Mesendoderm (in vitro differentiated cells): ENCODE measurements at places on chromosomes 4 and X.
A peak's percentile ranks its signal among the peaks of the same experiment; 100 is the strongest.

DNA sequence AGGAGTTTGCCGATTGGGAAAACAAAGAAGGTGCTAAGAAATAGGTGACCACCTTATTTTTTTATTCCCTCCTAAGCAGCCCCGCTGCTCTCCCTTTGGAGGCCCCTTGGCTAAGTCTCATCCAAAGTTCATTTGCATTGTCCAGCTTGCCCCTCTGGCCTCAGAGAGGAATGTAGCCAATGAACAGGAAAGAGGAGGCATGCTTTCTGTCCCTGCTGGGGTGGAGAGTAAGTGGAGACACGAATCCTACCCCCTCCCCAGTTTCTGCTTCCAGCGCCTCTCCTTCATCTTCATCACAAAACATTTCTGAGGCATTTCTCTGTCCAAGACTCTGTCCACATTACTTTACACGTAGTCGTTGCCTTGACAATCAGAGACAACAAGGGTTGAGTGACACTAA, 38.7 kb downstream of the NLGN3 start:
- H3K36me3 ChIP-seq, result no peaks in the 10 kb centered on the region
- H3K27ac ChIP-seq, result peak overlapping the region; percentile 68
- peaks cover 4% of the 10 kb centered on the region for H3K4me1 ChIP-seq

- no peak overlapping the region for H3K27ac ChIP-seq
- H3K27me3 ChIP-seq, result no peaks in the 10 kb centered on the region
- DNase-seq, result no peak
- no peak overlapping the region for H3K4me3 ChIP-seq
- no peaks in the 10 kb centered on the region for H3K36me3 ChIP-seq
Observed at GRCh38 chr4:180054291-180054690, 2188.9 kb upstream of the TENM3 start.

DNA sequence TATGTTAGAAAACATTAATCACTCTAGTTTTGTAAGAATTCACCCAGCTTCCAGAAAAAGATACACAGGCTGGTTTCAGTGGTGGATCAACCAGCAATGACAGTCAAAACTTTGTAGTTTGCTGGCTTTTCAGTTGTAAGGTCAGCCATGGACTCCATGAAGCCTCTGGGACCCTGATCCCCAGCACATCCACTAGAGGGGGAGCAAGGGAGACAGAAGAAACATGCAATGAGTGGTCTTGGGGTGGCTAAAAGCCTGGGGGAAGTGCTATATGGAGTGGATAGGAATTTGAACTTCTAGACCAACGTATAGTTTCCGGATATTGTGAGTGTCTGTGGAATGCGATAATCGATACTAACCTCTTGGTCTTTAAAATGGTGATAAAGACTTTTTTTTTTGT, 72.7 kb downstream of the AFF2 start:
- H3K27me3 ChIP-seq, result no peaks in the 10 kb centered on the region
- H3K4me1 ChIP-seq, result no peaks in the 10 kb centered on the region
- H3K4me3 ChIP-seq, result no peak overlapping the region
- peak; percentile 60 for DNase-seq
- no peaks in the 10 kb centered on the region for H3K36me3 ChIP-seq

- no peak overlapping the region for H3K4me3 ChIP-seq
- H3K27ac ChIP-seq, result no peak overlapping the region
- H3K27me3 ChIP-seq, result no peaks in the 10 kb centered on the region
- H3K36me3 ChIP-seq, result no peaks in the 10 kb centered on the region
- DNase-seq, result no peak
Observed at GRCh38 chr4:174397366-174398155, 113.8 kb downstream of the CEP44 start.

GRCh38 chrX:53003111-53003510, 44.8 kb upstream of the FAM156A start:
- DNase-seq, result no peak
- H3K4me3 ChIP-seq, result no peak overlapping the region
- H3K4me1 ChIP-seq, result no peaks in the 10 kb centered on the region

GRCh38 chr4:101784957-101785356, 5.6 kb upstream of the BANK1 start:
- H3K4me1 ChIP-seq, result no peaks in the 10 kb centered on the region
- H3K27me3 ChIP-seq, result no peaks in the 10 kb centered on the region
- DNase-seq, result no peak
- no peak overlapping the region for H3K27ac ChIP-seq

DNA sequence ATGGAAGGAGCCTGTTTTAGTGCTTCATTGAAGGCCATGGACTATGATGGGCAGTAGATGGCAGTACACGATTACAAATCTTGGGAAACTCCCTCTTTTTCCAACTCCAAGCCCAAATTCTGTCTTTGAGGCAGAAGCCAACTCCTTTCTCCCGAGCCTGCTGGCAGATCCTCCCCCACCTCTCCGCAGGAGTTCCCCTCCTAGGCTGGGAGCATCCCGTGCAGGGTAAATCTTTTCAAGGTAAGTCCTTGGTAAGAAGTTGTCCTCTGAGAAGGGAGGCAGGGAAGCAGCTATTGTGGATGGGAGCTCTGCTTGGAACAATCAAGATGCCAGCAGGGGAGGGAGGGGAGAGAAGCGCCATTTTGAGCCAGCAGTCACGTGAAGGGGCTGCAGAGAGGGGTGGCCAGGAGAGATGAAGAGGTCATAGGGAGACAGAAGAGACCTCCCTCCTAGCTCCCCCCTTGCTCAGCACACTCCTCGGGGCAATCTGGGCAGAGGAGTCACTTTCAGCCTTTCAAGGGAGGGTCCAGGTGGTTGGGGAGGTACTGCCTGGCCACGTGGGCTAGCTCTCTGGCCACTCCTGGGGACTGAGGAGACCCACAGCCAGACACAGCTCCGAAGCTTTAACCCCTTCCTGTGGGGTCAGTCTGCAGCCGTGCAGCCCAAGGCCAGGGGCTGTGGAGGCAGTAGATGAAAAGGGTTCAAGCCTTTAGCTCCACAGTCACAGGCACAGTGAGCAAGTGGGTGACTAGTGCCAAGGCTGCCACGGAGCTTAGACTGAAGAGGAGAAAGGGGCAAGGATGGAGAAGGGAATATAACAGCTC, 9.6 kb downstream of the CC2D2A start:
- H3K27ac ChIP-seq, result peak overlapping the region; percentile 33
- H3K4me1 ChIP-seq, result no peaks in the 10 kb centered on the region
- no peaks in the 10 kb centered on the region for H3K36me3 ChIP-seq

DNA sequence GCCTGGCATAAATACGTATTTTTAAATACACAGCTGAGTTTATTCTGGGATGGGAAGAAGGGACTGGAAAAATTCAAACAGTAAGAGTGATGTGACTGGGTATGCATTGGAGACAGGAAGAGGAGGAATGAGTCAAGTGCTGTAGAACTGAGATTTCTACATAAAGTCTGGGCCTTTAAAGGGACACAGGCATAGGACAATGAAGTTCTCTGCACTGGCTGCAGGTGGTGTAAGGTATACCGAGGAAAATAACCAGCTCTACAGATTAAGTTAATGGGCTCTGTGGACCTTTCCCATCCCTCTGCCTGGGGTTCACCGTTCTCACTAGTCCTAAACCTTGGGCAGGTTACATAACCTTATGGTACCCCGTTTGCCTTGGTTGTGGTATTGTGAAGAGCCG, 68.7 kb downstream of the DHX15 start:
- H3K4me3 ChIP-seq, result no peak overlapping the region
- H3K4me1 ChIP-seq, result peaks cover 9% of the 10 kb centered on the region
- peaks cover 2% of the 10 kb centered on the region for H3K36me3 ChIP-seq
- no peaks in the 10 kb centered on the region for H3K27me3 ChIP-seq
- no peak overlapping the region for H3K27ac ChIP-seq

- H3K4me3 ChIP-seq, result no peak overlapping the region
- H3K36me3 ChIP-seq, result no peaks in the 10 kb centered on the region
- H3K27me3 ChIP-seq, result no peaks in the 10 kb centered on the region
- DNase-seq, result no peak
- no peak overlapping the region for H3K27ac ChIP-seq
- no peaks in the 10 kb centered on the region for H3K4me1 ChIP-seq
Observed at GRCh38 chrX:8647176-8647575, 84.8 kb downstream of the ANOS1 start.

DNA sequence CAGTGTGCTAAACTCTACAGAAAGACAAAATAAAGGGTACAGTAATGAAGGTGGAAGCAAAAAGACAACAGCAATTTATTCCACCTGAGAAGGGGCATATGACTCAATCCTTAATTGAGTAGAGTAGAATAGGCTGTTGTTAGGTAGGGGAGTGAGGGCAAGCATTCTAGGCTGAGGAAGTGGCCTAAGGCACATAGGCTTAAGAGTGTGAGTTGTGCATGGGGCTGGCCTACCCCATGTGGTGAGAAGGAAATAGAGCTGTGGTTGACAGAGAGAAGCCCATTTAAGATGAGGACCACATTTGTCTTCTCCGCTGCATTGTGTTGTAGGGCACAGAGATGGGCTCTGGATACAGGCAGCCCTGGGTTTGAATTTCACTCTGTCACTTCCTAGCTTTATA, 3.4 kb upstream of the ZCCHC18 start:
- H3K4me3 ChIP-seq, result no peak overlapping the region
- H3K36me3 ChIP-seq, result no peaks in the 10 kb centered on the region
- no peaks in the 10 kb centered on the region for H3K27me3 ChIP-seq
- DNase-seq, result peak; percentile 35

DNA sequence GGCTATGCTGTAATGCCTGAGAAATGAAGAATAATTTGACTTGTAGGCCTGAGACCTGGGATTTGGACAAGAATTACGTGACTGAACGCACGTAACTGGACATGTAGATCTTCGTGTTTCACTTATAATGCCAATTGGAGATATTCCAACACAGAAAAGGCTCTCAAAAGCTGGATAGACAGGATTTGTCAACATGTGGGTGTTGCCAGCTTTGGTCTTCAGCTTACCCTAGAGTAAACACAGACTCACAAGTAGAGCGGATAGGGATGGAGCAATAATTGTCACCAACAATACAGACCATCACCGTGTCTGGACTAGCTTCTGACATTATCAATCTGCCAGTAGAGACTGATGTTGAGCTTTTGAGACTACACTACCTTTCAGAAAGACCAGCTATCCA, 1511.0 kb upstream of the ADGRL3 start:
- H3K4me1 ChIP-seq, result no peaks in the 10 kb centered on the region
- DNase-seq, result no peak
- no peak overlapping the region for H3K4me3 ChIP-seq
- no peaks in the 10 kb centered on the region for H3K27me3 ChIP-seq
- no peak overlapping the region for H3K27ac ChIP-seq

DNA sequence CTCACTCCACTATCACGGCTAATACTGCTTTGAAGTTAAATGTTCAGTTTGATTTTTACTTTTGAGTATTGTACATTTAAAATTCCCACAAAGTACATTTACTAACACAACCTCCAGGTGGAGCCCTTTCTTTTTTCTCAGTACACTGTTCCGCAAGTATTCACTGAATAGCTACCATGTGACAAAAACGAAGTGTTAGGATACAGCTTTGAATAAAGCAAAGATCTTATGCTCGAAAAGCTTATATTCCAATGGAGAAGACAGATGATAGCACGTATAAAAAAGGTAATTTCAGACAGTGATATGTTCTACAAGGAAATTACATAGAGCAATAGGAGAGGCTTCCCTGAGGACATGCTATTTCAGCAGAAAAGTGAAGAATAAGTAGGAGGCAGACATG, 60.7 kb upstream of the ABCG2 start:
- H3K27me3 ChIP-seq, result no peaks in the 10 kb centered on the region
- no peak overlapping the region for H3K27ac ChIP-seq
- DNase-seq, result peak; percentile 61
- no peaks in the 10 kb centered on the region for H3K36me3 ChIP-seq

- DNase-seq, result no peak
- no peak overlapping the region for H3K27ac ChIP-seq
- no peaks in the 10 kb centered on the region for H3K4me1 ChIP-seq
- no peaks in the 10 kb centered on the region for H3K27me3 ChIP-seq
Observed at GRCh38 chr4:158949099-158949498, 153.8 kb upstream of the RAPGEF2 start.

GRCh38 chrX:41721590-41721989, 2.4 kb upstream of the GPR82 start:
- H3K27me3 ChIP-seq, result no peaks in the 10 kb centered on the region
- H3K4me3 ChIP-seq, result no peak overlapping the region
- no peak for DNase-seq
- no peaks in the 10 kb centered on the region for H3K4me1 ChIP-seq

- no peaks in the 10 kb centered on the region for H3K36me3 ChIP-seq
- no peak overlapping the region for H3K27ac ChIP-seq
- no peaks in the 10 kb centered on the region for H3K27me3 ChIP-seq
- no peak for DNase-seq
- H3K4me1 ChIP-seq, result no peaks in the 10 kb centered on the region
Observed at GRCh38 chr4:100147198-100147597, 43.1 kb downstream of the DDIT4L start.

DNA sequence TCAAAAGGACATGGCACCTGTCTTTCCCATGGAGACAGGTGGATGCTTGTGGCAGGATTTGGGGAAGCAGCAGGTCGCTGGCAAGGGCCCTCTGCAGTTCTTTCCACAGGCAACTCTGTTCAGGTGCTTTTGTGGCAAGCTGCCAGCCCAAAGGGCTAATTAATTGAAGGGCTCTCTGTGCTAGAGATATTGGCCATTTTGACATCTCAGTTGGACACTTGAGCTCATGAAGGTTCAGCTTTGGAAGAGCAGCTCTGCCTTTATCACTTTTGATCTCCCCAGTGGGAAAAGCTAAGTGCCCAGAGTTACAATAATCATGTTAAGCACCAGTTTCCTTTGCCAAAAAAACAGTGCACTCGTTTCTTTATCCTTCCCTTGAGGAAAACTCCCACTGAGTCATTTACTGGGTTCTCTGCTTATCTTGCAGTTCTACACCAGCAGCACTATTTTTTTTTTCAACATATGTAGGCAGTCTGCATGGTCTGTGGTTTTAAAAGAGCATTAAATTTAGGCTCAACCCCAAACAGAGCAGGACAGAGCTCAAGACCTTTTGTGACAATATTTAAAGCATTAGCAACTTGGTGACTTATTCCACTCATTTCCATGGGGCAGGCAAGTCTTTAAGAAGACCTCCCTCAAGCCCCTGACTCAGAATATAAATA, 336.4 kb upstream of the RASGEF1B start:
- no peaks in the 10 kb centered on the region for H3K36me3 ChIP-seq
- H3K4me1 ChIP-seq, result peaks cover 2% of the 10 kb centered on the region
- H3K27ac ChIP-seq, result no peak overlapping the region
- H3K4me3 ChIP-seq, result no peak overlapping the region
- H3K27me3 ChIP-seq, result no peaks in the 10 kb centered on the region
- DNase-seq, result peak; percentile 9

DNA sequence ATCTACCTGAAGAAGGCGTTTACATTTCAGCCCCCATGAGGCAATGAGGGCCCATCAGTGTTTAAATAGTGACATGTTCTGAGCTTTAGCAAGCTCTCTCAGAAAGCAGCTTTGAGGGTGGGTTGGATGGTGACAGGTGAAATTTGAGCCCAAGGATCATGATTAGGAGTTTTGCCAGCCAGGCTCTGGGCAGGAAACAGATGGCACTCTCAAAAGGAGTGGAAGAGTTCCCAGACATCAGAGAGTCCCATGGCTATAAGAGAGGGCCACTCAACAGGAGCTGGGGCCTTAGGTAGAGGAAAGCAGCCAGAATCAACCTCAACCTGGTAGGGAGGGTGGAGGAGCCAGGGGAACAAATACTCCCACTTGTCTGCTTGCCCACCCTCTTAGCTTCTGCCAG, 499.8 kb downstream of the MID1IP1 start:
- no peaks in the 10 kb centered on the region for H3K27me3 ChIP-seq
- no peak overlapping the region for H3K4me3 ChIP-seq
- H3K36me3 ChIP-seq, result no peaks in the 10 kb centered on the region
